ENCODE measurements at places on chromosomes 12 and 14.

- no peak for DNase-seq
These were observed 377.1 kb upstream of the RGS6 start for GRCh38 chr14:71554959-71555612.

GRCh38 chr12:56362130-56363059, at the start of gene APOF:
APOF (minus strand) TSS chr12:56362857; CDS start chr12:56362745, 112 bp downstream.
- DNase-seq = no peak

- no peak for DNase-seq
These were observed 96.6 kb downstream of the PRKCH start for GRCh38 chr14:61417883-61418455.

DNA sequence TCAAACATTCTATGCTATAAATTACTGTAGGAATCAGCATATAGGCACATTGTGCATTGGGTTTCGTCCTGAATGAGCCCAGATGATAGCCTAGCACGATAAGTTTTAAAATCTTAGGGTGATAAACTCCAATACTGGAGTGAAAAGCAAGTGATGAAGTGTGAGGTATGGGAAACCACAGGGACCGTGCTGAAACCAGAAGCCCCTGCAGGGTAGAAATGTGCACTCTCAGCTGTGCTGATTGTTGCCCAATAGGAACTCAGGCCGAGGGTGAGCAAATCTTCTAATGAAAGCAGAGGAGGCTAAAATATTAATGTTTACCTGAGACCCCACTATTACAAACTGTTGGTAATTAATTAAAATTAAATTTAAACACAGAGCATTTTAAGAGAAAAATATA, 1486.6 kb downstream of the AACS start:
- DNase-seq = no peak

- peak; percentile 22 for DNase-seq
These were observed 110.5 kb downstream of the ASCL4 start for GRCh38 chr12:107884769-107885694.

- no peak for DNase-seq
These were observed 212.7 kb downstream of the ERC1 start for GRCh38 chr12:1203735-1204019.

DNA sequence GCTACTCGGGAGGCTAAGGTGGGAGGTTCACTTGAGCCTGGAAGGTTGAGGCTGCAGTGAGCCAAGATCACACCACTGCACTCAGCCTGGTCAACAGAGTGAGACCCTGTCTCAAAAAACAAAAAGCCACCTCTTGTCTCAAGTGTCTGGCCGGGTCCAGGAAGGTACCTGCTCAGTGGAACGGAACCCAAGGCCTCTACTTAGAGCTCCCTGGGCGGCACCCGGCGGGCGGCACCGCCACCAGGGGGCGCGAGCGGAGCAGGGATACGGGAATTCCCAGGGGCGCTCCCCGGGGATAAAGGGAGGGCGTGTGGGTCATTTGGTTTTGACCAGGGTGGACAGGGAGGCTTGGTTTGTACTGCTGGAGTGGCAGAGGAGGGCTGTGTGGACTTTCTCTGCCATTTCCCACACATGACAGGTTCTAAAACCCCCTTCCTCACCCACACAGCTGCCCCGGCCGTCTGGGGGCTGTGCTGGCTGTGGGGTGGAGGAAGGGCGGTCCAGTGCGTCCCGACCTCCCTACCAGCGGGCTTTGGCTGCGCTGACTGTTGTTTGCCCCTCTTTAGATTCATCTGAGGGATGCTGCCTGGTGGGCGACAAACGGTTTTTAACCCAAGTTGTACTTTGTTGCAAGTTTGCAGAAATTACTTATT, 91.4 kb downstream of the SETD3 start:
- no peak for DNase-seq

- no peak for DNase-seq
These were observed at the start of gene CCDC85C for GRCh38 chr14:99603471-99604277. CCDC85C (minus strand) TSS chr14:99604207; CDS start chr14:99603959, 248 bp downstream.

DNA sequence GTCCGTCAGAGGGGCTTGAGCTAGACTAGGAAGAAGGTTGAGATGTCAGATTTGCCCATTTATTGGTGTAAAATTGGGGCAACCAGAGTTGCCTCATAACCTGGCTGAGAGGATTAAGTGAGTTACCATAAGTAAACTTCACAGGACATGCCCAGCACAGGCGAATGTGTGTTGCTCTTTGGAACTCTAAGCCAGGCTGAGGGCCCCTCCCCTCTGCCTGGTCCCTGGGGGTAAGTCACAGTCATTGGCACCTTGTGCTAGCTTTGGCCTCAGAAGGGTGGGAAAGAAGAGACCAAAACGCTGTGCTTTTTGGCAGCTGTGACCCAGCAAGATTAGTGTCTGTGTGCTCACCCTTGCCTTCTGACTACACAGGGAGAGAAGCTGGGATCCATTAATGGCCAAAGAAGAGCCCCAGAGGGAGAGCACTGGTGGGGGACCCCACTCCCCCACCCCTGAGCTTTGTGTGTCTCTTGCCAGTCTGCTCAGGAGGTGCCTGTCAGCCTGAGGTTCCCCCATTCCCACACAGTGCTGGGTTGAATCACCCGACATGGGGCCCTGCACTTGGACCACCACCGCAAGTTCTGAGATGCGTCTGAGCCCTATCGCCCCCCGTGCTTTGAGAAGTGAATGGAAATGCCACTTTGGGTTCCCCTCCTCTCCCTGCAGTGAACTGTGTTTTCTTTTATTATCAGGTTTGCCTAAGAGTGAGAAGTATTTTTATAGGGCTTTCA, 74.1 kb downstream of the CACNA1C start:
- no peak for DNase-seq

GRCh38 chr12:11497995-11498394, 102.6 kb upstream of the PRB2 start:
- DNase-seq = no peak

- DNase-seq = no peak
These were observed 33.8 kb upstream of the GPATCH2L start for GRCh38 chr14:76117789-76118484.

GRCh38 chr14:89061696-89062095, 237.2 kb downstream of the TTC8 start:
- no peak for DNase-seq

GRCh38 chr14:23932639-23933038, 20.9 kb upstream of the DHRS4 start:
- no peak for DNase-seq

GRCh38 chr14:21398901-21399300, 15.1 kb upstream of the SUPT16H start:
- no peak for DNase-seq

DNA sequence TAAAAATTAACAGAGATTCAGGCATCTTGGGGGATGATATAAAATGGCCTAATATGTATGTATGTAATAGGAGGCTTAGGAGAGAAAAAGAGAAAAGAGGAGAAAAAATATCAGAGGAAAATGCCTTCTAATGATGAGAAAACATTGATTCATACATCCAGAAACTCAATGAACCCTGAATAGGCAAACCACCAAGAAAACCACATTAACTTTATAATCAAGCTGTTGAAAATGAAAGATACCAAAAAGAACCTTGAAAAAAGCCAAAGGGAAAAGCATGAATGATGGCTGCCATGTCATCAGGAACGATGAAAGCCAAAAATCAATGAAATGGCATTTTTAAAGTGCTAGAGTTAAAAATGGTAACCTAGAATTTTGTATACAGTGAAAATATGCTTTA, 180.2 kb downstream of the EPS8 start:
- DNase-seq = no peak

DNA sequence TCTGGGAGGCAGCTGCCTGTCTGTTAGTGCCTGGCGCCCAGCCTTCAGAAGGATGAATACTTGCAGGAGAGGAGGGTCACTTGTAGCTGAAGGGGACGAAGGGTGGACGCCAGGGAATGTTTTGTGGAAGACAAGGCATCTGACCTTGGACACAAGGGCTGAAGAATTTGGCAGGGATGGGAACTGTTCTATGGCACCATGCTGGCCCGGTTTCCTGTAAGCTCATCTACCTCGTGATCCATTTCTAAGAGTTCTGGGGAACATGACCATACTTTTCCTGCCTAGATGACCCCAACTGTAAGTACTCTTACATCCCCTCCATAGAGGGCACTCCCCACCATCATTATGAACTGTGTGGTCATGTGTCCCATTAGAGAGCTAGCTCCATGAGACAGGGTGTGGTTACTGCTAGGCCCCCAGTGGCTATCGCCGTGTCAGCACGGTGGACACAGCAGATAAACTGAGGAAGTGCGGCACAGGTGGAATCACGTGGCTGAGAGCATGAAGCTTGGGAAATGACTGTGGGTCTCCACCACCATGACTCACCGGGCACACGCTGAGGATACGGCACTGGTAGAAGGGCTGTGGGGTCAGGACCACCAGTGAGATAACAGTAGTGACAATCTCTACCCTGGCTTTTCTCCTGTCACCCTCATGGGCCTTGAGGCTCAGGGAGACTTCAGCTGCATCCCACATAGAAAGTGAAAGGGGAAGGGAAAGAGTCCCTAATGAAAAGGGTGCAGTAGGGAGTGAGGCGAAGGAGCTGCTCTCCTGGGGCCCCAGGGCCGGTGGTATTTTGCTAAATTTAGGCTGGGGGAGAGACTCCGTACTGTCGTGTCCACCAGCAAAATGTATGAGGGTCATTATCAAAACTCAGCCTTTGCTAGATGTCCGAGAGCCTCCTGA, 252.6 kb downstream of the FOXN3 start:
- DNase-seq = no peak

GRCh38 chr12:89723276-89723675, 14.6 kb upstream of the ATP2B1 start:
- no peak for DNase-seq

- no peak for DNase-seq
These were observed 9.8 kb upstream of the EML5 start for GRCh38 chr14:88802596-88802995.

Data from stromal cell of bone marrow (primary cell).